Lung microvascular endothelial cell (primary cell): ENCODE measurements at places on chromosomes 6 and 20.

- DNase-seq: no peak
Observed at GRCh38 chr6:24990944-24991809, 55.4 kb upstream of the RIPOR2 start.

DNA sequence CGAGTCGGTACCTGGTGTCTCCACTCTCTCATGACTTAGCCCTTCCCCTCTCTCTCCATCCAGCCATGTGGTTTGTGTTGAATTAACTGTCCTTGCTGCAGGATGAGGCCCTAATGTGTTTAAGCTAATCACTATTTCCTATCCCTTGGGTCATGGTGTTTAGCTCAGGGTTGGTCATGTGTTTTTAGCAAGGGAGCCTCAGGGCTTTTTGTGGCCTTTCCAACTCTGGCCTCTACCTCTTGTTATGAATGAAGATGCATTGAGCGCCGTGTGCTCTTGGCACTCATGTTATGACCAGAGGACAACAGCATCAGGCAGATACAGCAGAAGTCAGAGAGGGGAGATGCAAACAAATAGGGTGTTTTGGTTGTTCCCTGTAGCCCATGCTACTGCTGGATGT lies 674.2 kb upstream of the FLRT3 start:
- no peak for DNase-seq

- no peak for DNase-seq
Observed at GRCh38 chr6:35220711-35221110, 7.0 kb downstream of the SCUBE3 start.

DNA sequence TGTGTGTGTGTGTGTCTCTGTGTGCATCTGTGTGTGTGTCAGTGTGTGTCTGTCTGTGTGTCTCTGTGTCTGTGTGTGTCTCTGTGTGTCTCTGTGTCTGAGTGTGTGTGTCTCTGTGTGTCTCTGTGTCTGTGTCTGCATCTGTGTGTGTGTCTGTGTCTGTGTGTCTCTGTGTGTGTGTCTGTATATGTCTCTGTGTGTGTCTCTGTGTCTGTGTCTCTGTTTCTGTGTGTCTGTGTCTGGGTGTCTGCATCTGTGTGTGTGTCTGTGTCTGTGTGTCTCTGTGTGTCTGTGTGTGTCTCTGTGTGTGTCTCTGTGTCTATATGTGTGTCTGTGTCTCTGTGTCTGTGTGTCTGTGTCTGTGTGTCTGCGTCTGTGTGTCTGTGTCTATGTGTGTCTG lies 207.8 kb downstream of the TAF4 start:
- no peak for DNase-seq

DNA sequence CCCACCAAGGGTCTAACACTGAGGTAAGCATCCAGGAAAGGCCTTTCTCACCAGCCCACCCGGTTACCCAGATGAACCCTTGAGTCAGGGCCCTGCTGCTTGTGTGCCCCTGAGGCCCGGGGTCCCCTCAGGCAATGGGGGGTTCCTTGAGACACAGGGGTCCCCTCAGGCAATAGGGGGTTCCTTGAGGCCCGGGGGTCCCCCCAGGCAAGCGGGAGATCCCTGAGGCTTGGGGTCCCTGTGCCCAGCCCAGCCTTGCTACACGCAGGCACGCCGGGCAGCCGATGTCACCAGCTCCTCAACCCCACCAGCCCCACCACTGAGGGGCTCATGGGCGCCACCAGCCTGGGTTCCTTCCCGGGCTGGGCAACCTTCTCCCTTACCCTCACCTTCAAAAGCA lies 247.2 kb downstream of the TTLL2 start:
- DNase-seq: no peak

GRCh38 chr6:46918806-46919205 lies 2.9 kb downstream of the ADGRF5 start:
- peak; percentile 72 for DNase-seq
